ENCODE measurements at places on chromosomes 2 and 18. TPM values are rescaled to one million over a fixed set of nuclear protein-coding genes. Genes with fewer than 3 reads are reported as not detected.

DNA sequence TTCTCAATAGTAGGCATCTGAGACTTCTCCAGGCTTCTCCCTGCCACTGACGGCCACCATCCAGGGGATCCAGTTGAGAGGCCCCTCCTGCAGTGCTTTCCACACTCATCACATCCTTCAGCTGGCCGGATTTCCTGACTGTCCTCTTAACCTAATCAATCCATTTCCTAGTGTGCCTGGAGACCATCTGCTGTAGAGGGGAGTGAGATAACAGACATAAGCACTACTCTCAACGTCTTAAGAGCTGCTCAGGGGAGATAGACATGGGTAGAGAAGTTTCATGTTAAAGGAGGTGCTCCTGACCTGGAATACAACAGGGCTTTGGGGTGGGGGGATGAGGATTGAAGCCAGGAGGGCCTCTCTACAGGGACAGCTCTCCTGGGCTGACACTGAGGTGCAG is 14.2 kb downstream of the SPR start:
- H3K27me3 ChIP-seq = no peaks in the 10 kb centered on the region
- DNase-seq = no peak
- no peaks in the 10 kb centered on the region for H3K36me3 ChIP-seq
- no peak overlapping the region for H3K4me3 ChIP-seq

DNA sequence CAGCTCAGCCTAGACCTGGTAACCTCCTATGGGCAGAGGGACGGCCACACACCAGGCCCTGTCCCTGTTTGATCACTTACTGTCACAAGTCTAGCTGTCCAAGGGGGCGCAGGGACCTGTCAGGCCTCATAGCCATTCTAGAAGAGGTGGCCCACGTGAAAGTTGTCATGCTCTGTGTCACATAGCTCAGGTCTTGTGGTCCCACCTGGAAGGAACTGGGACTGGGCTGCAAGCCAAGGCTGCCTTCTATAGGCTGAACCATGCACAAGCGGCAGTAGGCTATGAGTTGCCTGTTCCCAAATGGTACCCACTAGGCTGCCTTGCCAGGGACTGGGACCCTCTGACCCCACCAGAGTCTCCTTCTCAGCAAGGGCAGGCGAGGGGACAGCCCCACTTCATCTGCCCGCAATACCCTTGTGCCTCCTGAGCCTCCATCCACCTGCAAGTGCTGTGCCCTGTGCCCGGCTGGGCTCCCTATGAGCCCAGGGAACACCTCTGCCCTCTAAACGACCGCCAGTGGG is 177.5 kb downstream of the ANAPC1 start:
- H3K27me3 ChIP-seq = no peaks in the 10 kb centered on the region
- H3K36me3 ChIP-seq = no peaks in the 10 kb centered on the region
- H3K4me3 ChIP-seq = no peak overlapping the region
- no peak overlapping the region for H3K27ac ChIP-seq
- no peak for DNase-seq
- H3K4me1 ChIP-seq = peaks cover 4% of the 10 kb centered on the region

DNAJC5G gene
- not detected for total RNA-seq

GFPT1 gene
- total RNA-seq = 15.5 TPM

DNA sequence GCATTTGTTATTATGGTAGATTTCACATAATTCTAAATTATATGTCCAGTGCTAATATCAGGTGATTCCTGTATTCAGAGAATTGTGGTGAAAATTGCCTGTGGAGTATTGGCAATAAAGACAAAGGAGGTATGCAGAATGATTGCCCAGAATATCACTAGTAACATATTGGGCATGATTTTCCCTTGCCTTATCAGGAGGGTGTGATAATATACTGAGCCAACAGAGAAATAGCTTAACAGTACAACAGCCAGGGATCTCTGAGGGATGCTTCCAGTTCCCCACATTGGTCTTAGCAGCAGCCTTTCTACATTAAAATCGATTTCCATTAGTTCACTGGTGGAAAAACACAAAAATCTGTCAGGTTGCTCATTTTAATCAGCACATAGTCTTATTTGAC is 122.9 kb upstream of the COL3A1 start:
- H3K36me3 ChIP-seq = no peaks in the 10 kb centered on the region
- H3K27ac ChIP-seq = no peak overlapping the region
- H3K4me3 ChIP-seq = no peak overlapping the region
- H3K4me1 ChIP-seq = no peaks in the 10 kb centered on the region
- no peaks in the 10 kb centered on the region for H3K27me3 ChIP-seq

DNA sequence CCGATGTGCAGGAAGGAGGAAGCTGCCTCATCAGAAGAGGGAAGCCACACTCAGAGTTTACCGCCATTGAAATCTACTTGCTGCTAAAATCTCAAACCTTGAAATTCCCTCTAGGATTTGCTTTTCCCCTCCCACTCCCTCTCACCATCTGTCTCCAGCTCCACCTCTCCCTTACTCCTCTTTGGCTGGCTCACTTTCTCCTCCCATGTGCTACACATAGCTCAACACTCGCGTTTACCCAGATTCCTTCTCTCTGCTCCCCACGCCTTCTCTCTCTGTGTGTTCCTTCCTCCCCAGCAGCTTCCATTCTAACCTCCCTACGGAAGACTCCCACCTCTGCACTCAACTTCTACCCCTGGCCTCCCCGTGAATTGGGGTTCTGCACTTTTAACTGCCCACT is 143.1 kb downstream of the DNER start:
- no peak overlapping the region for H3K4me3 ChIP-seq

ERICH2 gene
- not detected for total RNA-seq

DNA sequence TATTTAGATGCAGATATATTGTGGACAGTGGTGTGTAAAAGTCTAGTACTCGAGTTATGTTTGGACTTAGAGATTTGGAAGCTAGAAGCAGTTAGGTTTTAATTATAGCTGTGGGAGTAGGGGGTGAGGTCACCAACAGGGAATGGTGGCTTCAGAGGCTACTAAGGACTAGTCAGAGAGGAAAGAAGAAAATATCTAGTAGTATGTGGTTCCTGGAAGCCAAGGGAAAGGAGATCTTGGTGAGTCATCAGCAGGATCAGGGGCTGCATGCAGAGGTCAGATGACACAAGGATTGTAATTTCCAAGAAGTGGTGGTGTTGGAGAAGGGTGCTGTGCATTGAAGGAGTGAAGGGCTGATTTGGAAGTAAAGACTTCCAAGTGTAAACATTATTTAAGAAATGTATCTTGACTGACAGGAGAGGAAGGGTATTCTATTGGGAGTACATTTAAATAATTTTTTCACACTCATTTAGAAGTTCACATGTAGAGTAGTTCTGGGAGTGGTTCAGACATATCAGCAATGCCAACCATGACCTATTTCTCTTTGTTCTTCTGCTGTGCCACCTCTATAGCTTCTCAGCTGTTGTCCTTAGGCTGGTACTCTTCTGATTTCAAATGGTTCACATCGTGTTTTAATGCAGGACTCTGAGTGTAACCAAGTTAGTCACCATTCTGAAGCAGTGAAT is 59.1 kb downstream of the ACSL3 start:
- H3K27me3 ChIP-seq = no peaks in the 10 kb centered on the region
- no peaks in the 10 kb centered on the region for H3K4me1 ChIP-seq
- DNase-seq = no peak
- H3K27ac ChIP-seq = no peak overlapping the region

DNA sequence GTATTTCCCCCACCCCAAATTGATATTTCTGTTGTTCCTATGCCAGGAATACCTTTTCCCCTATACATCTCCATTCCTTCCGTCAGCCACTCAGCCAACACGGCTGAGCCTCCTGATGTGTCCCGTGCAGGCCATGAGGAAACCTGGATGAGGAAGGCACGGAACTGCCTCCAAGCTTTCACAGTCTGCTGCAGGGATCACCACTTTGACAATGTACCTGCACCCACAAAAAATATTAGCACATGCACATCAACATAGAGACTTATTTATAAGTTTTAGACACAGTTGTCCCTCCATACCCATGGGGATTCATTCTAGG is 101.4 kb upstream of the PPP1CB start:
- no peaks in the 10 kb centered on the region for H3K4me1 ChIP-seq
- DNase-seq = no peak
- H3K27me3 ChIP-seq = no peaks in the 10 kb centered on the region
- H3K36me3 ChIP-seq = no peaks in the 10 kb centered on the region
- H3K4me3 ChIP-seq = no peak overlapping the region

TRIM54 gene
- total RNA-seq = 1.7 TPM

- no peaks in the 10 kb centered on the region for H3K36me3 ChIP-seq
- H3K4me3 ChIP-seq = no peak overlapping the region
- no peaks in the 10 kb centered on the region for H3K27me3 ChIP-seq
Measured at GRCh38 chr2:9799729-9800632, 43.3 kb upstream of the TAF1B start.

DNA sequence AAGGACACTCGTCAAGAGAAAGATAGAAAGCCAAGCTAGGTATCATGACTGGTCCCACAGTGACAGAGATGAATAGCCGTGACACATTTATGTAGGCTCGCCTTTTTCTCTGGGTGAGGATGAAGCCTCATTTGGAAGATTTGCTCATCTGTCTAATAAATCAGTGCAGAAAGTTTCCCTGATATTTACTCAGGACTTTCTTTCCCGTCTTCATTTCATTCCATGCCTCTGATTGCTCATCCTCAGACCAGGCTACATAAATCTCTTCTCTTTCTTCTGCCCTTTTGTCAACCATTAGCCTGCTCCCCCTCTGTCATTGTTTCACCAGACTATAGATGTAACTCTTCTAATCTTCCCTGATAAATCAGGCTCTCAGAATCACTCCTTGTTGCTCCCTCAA is 361.8 kb upstream of the MEIS1 start:
- H3K36me3 ChIP-seq = no peaks in the 10 kb centered on the region
- H3K27me3 ChIP-seq = no peaks in the 10 kb centered on the region
- no peak overlapping the region for H3K4me3 ChIP-seq
- no peak for DNase-seq

DNA sequence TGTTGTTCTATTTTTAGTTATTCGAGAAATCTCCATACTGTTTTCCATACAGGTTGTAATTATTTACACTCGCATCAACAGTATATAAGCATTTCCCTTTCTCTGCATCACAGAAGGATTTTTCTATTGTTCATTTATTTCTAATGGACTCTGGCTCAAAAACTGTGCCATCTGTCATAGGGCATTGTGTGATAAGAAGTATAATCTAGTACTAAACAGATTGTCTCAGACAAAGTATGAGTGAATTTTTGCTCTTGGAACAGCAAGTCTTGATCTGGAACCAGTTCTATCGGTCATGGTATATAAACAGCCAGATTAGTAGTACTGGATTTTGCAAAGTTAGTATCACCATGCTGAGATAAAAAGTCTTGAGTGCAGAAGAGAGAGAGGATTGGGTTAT is 145.8 kb downstream of the KIAA1328 start:
- no peak overlapping the region for H3K27ac ChIP-seq
- DNase-seq = no peak
- H3K27me3 ChIP-seq = no peaks in the 10 kb centered on the region
- H3K36me3 ChIP-seq = no peaks in the 10 kb centered on the region
- H3K4me3 ChIP-seq = no peak overlapping the region

DNA sequence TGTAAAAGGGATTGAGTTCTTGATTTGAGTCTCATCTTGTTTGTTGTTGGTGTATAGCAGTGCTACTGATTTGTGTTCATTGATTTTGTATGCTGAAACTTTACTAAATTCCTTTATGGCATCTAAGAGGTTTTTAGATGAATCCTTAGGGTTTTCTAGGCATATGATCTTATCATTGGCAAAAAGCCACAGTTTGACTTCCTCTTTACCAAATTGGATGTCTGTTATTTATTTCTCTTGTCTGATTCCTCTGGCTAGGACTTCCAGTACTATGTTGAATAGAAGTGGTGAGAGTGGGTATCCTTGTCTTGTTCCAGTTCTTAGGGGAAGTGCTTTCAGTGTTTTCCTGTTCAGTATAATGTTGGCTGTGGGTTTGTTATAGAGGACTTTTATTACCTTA is 4.8 kb downstream of the ANKAR start:
- no peaks in the 10 kb centered on the region for H3K36me3 ChIP-seq
- H3K27me3 ChIP-seq = no peaks in the 10 kb centered on the region
- no peak overlapping the region for H3K27ac ChIP-seq
- peaks cover 24% of the 10 kb centered on the region for H3K4me1 ChIP-seq
- no peak overlapping the region for H3K4me3 ChIP-seq

SERPINB2 gene
- total RNA-seq = not detected

- no peaks in the 10 kb centered on the region for H3K4me1 ChIP-seq
- no peaks in the 10 kb centered on the region for H3K27me3 ChIP-seq
- no peak overlapping the region for H3K4me3 ChIP-seq
- no peaks in the 10 kb centered on the region for H3K36me3 ChIP-seq
- DNase-seq = no peak
Measured at GRCh38 chr2:727071-727470, 49.9 kb upstream of the TMEM18 start.

GRCh38 chr18:23524213-23524707 is 20.9 kb downstream of the RMC1 start:
- H3K27me3 ChIP-seq = no peaks in the 10 kb centered on the region
- H3K36me3 ChIP-seq = peaks cover 99% of the 10 kb centered on the region

SLC30A3 gene
- total RNA-seq = not detected

GRCh38 chr2:74822771-74823566 is 11.0 kb upstream of the HK2 start:
- no peak for DNase-seq
- H3K36me3 ChIP-seq = no peaks in the 10 kb centered on the region
- no peak overlapping the region for H3K4me3 ChIP-seq
- H3K27me3 ChIP-seq = no peaks in the 10 kb centered on the region
- no peaks in the 10 kb centered on the region for H3K4me1 ChIP-seq

B3GNT7 gene
- total RNA-seq = 3.3 TPM

GRCh38 chr2:8549942-8550341 is 131.9 kb upstream of the ID2 start:
- no peak overlapping the region for H3K4me3 ChIP-seq
- H3K27me3 ChIP-seq = no peaks in the 10 kb centered on the region
- H3K4me1 ChIP-seq = no peaks in the 10 kb centered on the region
- DNase-seq = no peak
- H3K27ac ChIP-seq = no peak overlapping the region

- peak within 1 kb of the TSS; percentile 16 for H3K4me3 ChIP-seq
- peaks cover 92% of the 10 kb centered on the region for H3K27me3 ChIP-seq
- H3K27ac ChIP-seq = no peak within 1 kb of the TSS
- no peak for DNase-seq
- H3K4me1 ChIP-seq = peaks cover 7% of the 10 kb centered on the region
Measured at GRCh38 chr2:176156807-176157498, at the start of gene HOXD3. Gene HOXD3 (plus strand): TSS chr2:176157307. CDS start chr2:176169115, 11,808 bp downstream.

DNA sequence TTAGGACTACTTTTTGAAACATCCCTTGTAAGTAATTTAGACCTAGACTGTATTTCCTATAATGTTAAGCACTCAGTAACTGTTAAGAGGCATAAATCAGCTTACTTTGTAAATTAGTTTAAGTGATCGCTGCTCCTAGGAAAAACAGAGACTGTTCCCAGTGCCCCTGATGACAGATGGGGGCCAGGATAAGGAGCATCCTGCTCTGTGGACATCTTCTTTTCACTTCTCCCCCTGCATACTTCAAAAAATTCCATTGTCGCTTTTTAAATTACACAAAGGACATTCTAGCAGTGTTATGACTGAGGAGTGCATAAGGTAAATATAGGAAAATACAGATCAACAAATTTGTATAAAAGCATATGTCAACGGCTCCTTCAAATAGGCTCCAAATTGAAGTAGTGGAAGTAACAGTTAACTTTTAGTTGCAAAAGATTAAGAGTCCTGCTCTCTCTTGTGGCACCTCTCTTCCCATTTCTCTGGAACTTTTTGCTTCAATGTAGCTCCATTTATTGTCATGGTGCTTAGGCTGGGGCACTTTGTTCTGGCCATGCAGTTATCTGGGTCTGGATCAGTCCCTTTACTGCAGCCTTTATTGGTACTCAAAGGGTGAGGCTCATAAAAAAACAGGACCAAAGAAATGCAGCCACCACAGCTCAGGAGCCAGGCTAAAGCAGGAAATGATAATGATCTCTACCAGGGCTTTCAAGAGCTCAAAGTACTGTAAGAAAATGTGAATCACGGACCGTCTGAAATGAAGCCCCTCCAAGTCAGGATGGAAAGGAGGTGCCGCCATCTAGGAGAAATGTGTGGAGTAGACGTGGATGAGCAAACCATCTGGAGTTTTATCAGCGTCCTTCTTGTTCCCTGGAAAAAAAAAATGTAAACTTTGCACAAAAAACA is 162.1 kb upstream of the ZNF516 start:
- no peak overlapping the region for H3K27ac ChIP-seq
- H3K27me3 ChIP-seq = peaks cover 4% of the 10 kb centered on the region
- H3K4me3 ChIP-seq = no peak overlapping the region
